Neural cell (in vitro differentiated cells): ENCODE measurements at places on chromosomes 16 and 17. TPM values are rescaled to one million over a fixed set of nuclear protein-coding genes. Genes with fewer than 3 reads are reported as not detected.

Gene PLA2G10
- not detected in 2 replicates for polyA plus RNA-seq

Gene EXOC3L1
- polyA plus RNA-seq: 0.43 and 0.96 TPM in 2 replicates

Gene CACNG5
- polyA plus RNA-seq: 1.2 TPM in 1 of 2 replicates, not detected in the other

Gene CDYL2
- polyA plus RNA-seq: 2.6 and 4.1 TPM in 2 replicates

Gene TOM1L1
- polyA plus RNA-seq: 7.4 and 13.6 TPM in 2 replicates

Gene ADAT1
- polyA plus RNA-seq: 62.8 and 64.5 TPM in 2 replicates

Gene NECAB2
- 9.6 and 12.5 TPM in 2 replicates for polyA plus RNA-seq

Gene PRSS36
- 1.5 and 2.0 TPM in 2 replicates for polyA plus RNA-seq

Gene FBXL16
- polyA plus RNA-seq: 3.4 and 6.1 TPM in 2 replicates

Gene TPSAB1
- not detected in 2 replicates for polyA plus RNA-seq

Gene ITGB4
- polyA plus RNA-seq: not detected in 2 replicates

Gene SLC16A13
- polyA plus RNA-seq: 0.90 TPM in 1 of 2 replicates, not detected in the other

Gene ABCA9
- polyA plus RNA-seq: 0.69 and 0.80 TPM in 2 replicates

Gene ZFP90
- 73.6 TPM in 2 replicates for polyA plus RNA-seq

Gene GLTPD2
- 2.6 TPM in 1 of 2 replicates, not detected in the other for polyA plus RNA-seq

Gene WDR90
- 30.0 and 32.1 TPM in 2 replicates for polyA plus RNA-seq

Gene KRT33A
- not detected in 2 replicates for polyA plus RNA-seq

Gene GAST
- not detected in 2 replicates for polyA plus RNA-seq

Gene ZNF629
- 10.4 and 14.1 TPM in 2 replicates for polyA plus RNA-seq

Gene ZKSCAN2
- polyA plus RNA-seq: 14.0 and 17.2 TPM in 2 replicates

Gene GH2
- not detected in 2 replicates for polyA plus RNA-seq

Gene TSPAN10
- polyA plus RNA-seq: not detected in 2 replicates

Gene KRTAP9-4
- polyA plus RNA-seq: not detected in 2 replicates

Gene ALOXE3
- polyA plus RNA-seq: 0.77 and 1.6 TPM in 2 replicates

Gene OR3A2
- polyA plus RNA-seq: not detected in 2 replicates

Gene STH
- not detected in 2 replicates for polyA plus RNA-seq

Gene SPN
- 0.09 TPM in 1 of 2 replicates, not detected in the other for polyA plus RNA-seq

Gene HEATR9
- polyA plus RNA-seq: not detected in 2 replicates

Gene BLMH
- 44.3 and 53.7 TPM in 2 replicates for polyA plus RNA-seq

Gene JMJD8
- polyA plus RNA-seq: 44.7 and 51.6 TPM in 2 replicates

Gene CDK12
- polyA plus RNA-seq: 10.4 and 21.7 TPM in 2 replicates

Gene CCDC40
- 5.5 and 15.0 TPM in 2 replicates for polyA plus RNA-seq

Gene DNAI2
- polyA plus RNA-seq: not detected in 2 replicates

Gene COL1A1
- polyA plus RNA-seq: 0.14 TPM in 1 of 2 replicates, not detected in the other

Gene MYH8
- 3.0 and 3.7 TPM in 2 replicates for polyA plus RNA-seq

Gene KRT40
- not detected in 2 replicates for polyA plus RNA-seq

Gene KCNJ18
- not detected in 2 replicates for polyA plus RNA-seq

Gene TNFRSF12A
- polyA plus RNA-seq: 2.0 and 2.3 TPM in 2 replicates

Gene ASPA
- polyA plus RNA-seq: 0.24 TPM in 1 of 2 replicates, not detected in the other

Gene OTOP3
- polyA plus RNA-seq: not detected in 2 replicates

Gene ABCC6
- not detected in 2 replicates for polyA plus RNA-seq

Gene ZNF830
- polyA plus RNA-seq: 14.3 and 14.7 TPM in 2 replicates

Gene KRTAP2-2
- polyA plus RNA-seq: not detected in 2 replicates

Gene HBA2
- polyA plus RNA-seq: not detected in 2 replicates

Gene SPATA32
- not detected in 2 replicates for polyA plus RNA-seq

Gene DHRS7C
- polyA plus RNA-seq: not detected in 2 replicates

Gene B3GNT9
- polyA plus RNA-seq: not detected in 2 replicates

Gene SKAP1
- 0.63 TPM in 1 of 2 replicates, not detected in the other for polyA plus RNA-seq

Gene MRPL12
- 10.4 and 14.2 TPM in 2 replicates for polyA plus RNA-seq

Gene HSD17B1
- 1.0 and 2.1 TPM in 2 replicates for polyA plus RNA-seq

Gene HSF5
- 0.21 and 0.32 TPM in 2 replicates for polyA plus RNA-seq

Gene TEX14
- polyA plus RNA-seq: 0.90 and 1.4 TPM in 2 replicates

Gene GRAPL
- polyA plus RNA-seq: not detected in 2 replicates

Gene PPM1E
- polyA plus RNA-seq: 31.9 and 39.5 TPM in 2 replicates

Gene OR1A1
- not detected in 2 replicates for polyA plus RNA-seq

Gene ZFPM1
- polyA plus RNA-seq: 0.41 and 0.60 TPM in 2 replicates

Gene PLXDC1
- 10.0 and 13.5 TPM in 2 replicates for polyA plus RNA-seq

Gene CDH3
- polyA plus RNA-seq: 9.1 and 10.7 TPM in 2 replicates
